Stimulated activated CD8-positive, alpha-beta memory T cell treated with anti-CD3 and anti-CD28 coated beads, Interleukin-15, amount 100 ng/mL, for 48 hours (primary cell): ENCODE measurements at places on chromosomes 16 and 17.

DNA sequence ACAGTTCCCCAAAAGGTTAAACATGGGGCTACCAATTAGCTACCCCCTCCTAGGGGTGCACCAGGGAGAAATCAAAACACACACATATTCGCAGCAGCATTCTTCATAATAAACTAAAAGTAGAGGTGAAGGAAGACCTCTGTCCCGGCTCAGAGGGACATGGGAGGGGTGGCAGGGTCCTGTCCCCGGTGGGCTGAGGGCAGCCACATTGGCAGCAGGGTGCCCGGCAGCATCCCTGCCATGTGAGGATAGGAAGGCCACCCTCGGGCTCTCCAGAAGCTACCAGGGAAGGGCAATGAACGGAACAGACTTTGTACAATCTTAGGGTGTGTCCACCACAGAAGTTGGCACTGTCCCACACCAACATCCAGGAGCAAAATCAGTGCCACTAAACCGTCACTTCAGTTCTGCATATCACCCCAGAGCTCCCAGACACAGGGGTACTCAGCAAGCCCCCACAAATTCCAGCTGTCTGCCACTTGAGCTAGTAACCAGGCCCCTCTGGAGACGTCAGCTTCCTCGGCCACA lies 3.1 kb upstream of the DNAH17 start:
- no peak for DNase-seq

GRCh38 chr16:12951392-12951791 lies 50.0 kb downstream of the SHISA9 start:
- DNase-seq, result no peak

DNA sequence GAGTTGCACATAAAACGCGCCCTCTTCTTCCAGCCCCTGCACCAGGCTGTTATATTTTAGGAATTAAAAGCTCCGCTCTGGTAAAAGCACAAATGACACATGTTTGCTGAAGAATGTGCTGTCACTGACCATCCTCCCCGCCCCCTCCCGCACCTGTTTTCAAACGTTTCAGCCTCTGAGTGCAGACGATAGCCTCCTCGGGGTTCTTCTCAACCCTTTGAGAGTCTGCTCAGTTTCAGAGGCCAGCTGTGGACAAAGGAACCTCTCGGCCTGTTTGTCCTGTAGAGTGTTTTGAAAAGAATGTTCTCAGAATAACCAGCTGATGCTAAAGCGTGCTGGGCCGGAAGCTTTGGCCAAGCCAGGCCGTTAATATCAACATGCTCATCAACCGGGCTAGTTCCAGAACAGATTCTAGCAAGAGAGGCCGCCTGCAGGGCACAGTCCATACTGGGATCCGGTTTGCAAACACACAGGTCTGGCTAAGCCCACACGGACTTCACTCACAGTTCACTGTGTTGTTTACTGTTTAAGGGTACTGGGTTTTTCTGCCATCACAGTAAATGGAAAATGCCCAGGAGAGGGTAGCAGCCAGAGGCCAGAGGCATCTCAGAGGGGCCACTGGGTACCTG lies 6.4 kb upstream of the CACNG4 start:
- DNase-seq, result no peak

- no peak for DNase-seq
These were observed 11.7 kb upstream of the PRPSAP1 start for GRCh38 chr17:76365256-76365903.

- peak; percentile 7 for DNase-seq
These were observed 53.4 kb downstream of the MFSD11 start for GRCh38 chr17:76791053-76791980.
